Urothelium cell line (cell line): ENCODE measurements at places on chromosomes 6 and 20.

GRCh38 chr6:109743739-109744138, 52.6 kb downstream of the FIG4 start:
- DNase-seq: peak; percentile 3

DNA sequence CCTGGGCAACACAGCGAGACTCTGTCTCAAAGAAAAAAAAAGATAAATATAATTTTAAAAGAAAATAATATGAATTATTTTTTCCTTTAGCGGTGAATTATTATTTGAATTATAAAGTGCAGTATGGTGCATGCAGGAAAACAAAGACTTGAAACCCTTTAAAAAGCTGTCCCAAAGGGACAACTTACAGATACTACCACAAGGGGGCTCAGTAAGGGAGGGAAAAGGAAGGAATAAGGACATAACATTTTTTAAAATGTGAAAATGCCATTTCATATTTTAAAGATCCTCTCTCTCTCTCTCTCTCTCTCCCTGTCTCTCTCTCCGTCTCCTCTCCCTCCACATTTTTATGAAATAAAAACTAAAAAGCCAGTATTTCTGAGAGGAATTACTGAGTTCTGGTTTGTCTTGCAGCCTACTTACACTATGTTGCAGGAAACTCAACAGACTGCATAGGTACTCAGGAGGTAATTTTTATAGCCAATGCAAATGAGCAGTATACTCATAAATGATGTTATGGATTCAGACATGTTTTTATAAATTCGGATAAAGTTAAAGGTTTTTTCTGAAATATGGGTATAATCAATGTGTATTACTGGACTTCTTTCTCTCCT, 455.0 kb upstream of the GJE1 start:
- peak; percentile 12 for DNase-seq

DNA sequence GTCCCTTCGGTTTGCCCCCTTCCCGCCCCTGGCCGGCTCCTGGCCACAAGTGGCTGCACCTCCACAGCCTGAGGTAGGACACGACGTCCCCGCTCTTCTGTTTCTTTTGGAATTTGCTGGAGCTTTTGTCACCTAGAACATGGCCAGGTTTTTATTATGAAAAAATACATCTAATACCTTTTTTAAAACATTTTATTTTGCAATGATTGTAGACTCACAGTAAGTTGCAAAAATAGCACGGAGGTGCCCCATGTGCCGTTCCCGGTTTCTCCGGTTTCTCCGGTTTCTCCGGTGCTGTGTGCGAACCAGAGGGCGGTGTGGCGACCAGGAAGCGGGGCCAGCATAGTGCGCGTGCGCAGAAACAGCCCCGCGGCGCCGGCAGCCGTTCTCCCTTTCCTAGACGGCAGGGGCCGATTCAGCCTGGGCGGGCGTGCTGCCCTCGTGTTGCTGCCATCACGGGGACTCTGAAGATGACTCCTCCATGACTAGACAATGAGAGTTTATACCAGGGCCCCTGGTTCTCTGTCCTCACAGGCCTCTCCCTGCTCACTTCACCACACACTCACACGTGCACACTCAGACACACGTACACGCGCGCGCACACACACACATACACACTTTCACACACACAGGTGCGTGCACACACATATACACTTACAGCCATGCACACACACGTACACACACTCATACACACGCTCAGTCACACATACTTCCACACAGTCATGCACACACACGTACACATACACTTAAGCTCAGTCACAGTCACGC, 102.1 kb downstream of the TMEM242 start:
- peak; percentile 55 for DNase-seq

DNA sequence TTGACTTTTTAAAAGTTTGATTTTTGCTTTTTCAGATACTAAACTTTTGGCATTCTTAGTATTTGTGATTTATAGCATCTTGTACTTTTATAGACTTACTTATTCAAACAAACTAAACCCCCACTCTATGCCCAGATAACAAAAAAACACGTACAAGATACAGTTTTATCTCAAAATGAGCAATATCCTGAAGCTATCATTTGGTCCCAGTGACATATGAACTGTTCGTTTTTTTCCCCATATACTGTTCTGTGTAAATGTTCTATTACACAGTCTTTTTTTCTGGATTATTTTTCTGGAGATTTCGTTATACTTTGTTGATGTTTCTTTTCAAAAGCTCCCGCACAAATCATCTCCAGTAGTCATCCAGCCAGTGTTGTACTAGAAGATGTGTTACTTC, 27.3 kb upstream of the SERINC3 start:
- DNase-seq: no peak

- no peak for DNase-seq
Measured at GRCh38 chr6:95599706-95600105, 22.4 kb downstream of the MANEA start.

DNA sequence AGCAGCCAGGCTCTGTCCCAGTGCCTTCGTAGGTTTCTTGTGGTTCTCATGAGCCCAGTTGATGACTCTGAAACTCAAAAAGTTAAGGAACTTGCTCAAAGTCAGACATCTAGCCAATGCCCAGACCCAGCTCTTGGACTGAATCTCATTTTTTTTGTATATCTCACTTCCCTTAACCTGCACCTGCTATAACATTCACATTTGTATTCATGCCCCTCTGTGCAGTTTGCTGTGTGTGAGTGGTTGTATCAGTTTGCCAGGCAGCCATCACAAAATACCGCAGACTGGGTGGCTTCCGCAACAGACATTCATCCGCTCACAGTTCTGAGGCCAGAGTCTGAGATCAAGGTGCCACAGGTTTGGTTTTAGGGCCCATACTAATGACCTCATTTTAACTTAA, 49.9 kb downstream of the IPCEF1 start:
- DNase-seq: no peak

DNA sequence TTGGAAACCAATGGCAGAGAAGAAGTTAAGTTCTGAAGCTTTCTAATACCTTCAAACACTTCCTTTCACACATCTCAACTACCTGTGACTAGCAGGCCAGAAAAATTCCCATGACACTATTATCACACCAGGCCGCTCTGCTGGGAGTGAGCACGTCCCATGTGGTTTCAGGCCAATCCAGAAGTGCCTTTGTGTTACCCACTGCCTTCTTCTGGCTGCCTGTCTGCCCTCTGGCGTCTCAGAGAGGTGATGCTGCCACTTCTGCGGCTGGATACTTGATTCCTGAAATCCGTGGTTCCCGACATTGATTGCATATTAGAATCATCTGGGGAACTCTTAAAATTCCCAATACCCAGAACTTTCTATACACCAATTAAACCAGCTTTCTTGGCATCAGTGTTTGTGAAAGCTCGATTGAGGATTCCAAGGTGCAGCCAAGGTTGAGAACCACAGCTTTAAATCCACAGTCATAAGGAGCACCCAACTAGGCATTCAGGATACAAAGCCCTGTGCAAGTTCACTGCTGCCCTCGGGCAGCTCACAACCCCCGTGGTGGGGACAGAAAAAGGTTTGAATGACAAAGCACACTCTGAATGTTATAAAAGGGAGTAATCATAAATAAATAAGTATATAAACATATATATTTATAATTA, 65.6 kb downstream of the STMND1 start:
- DNase-seq: peak; percentile 44

- DNase-seq: peak; percentile 76
Measured at GRCh38 chr6:24902782-24903181, 33.0 kb downstream of the RIPOR2 start.

GRCh38 chr6:166017032-166017635, 150.5 kb downstream of the TBXT start:
- DNase-seq: no peak

DNA sequence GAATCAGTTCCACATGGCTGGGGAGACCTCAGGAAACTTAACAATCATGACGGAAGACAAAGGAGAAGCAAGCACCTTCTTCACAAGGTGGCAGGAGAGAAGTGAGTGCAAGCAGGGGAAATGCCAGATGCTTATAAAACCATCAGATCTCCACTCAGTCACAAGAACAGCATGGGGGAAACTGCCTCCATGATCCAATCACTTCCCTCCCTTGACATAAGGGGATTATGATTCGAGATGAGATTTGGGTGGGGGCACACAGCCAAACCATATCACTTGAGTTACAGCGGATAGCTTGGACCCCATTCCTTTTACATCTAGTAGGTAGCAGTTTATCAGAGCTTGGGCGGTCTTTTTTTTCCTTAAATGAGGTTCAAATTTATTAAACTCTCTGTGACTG, 19.1 kb downstream of the AFDN start:
- no peak for DNase-seq

DNA sequence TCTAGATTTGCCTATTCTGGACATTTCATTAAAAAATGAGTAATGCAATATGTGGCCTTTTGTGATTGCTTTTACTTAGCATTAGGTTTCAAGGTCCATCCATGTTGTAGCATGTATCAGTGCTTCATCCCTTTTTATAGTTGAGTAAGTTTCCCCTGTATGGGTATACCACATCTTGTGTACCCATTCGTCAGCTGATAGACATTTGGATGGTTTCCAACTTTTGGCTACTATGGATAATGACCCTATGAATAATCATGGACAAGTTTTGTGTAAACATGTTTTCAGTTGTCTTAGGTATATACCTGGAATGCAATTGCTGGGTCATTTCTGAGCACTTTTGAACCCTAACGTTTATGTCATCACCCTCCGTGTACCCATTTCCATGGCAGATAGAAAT, 15.4 kb downstream of the METTL24 start:
- no peak for DNase-seq

- DNase-seq: no peak
Measured at GRCh38 chr6:149037051-149037671, 280.4 kb upstream of the TAB2 start.

GRCh38 chr6:99467509-99468106, 42.5 kb upstream of the PNISR start:
- peak; percentile 5 for DNase-seq

- DNase-seq: peak; percentile 50
Measured at GRCh38 chr6:30882759-30883684, 1.3 kb upstream of the DDR1 start.

DNA sequence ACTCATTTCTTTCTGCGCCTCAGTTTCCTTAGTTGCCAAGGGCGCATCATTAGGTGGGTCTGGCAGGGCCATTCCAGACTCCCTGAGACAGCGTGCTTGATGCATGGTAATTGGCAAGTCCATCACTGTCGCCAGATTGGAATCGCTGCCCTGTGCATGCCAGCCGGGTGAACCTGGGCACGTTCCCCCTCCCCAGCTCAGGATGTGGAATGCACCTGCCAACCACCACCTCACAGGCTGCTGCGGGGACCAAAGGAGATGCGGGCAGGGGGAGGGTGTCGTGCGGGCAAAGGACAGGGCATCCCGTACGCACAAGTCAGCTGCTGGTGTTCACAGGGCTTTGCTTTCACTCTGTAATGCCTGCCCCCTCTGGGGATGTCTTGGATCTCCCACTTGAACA, 36.4 kb upstream of the PMEPA1 start:
- DNase-seq: no peak

GRCh38 chr20:8232332-8232731, 100.3 kb downstream of the PLCB1 start:
- no peak for DNase-seq

DNA sequence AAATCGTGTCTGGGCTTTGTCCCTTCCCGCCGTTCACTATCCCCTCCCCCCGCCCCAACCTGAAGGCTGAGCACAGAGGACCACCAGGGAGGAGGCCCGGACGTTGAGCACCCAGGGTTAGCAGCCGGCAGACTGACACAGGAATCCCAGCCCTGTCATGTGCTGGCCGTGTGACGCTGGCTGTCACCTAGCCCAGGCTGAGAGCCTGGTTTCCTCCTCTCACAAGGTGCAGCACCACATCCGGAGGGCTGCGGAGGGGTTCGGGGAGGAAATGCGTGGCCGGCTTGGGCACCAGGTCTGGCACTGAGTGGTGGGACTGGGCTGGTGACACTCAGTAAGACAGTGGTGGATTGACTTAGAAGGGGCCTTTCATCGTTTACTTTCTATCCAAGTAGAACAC, 4.6 kb upstream of the LSM14B start:
- no peak for DNase-seq

GRCh38 chr6:34615574-34616226, 59.6 kb upstream of the SPDEF start:
- DNase-seq: no peak

DNA sequence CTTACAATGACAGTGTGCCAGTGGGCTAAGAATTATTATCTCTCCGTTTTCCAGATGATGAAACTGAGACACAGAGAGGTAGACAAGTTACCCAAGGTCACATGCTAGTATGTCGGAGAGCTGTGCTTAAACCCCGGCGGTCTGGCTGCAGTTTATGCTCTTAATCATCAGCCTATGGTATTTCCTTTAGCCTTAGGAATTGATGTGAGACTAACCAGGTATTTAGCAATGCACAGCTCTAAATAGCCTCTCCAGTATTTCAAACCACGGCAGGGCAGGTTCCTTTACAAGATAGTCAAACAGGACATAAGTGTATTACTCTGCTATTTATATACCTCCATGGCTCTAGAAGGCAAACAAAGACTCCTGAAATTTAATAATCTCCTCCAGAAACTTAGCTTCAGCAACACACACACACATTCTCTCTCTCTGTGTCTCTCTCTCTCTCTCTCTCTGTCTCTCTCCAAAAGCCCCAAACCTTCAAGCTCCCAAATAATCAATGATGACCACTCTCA, 142.0 kb upstream of the ZNF217 start:
- DNase-seq: peak; percentile 80

DNA sequence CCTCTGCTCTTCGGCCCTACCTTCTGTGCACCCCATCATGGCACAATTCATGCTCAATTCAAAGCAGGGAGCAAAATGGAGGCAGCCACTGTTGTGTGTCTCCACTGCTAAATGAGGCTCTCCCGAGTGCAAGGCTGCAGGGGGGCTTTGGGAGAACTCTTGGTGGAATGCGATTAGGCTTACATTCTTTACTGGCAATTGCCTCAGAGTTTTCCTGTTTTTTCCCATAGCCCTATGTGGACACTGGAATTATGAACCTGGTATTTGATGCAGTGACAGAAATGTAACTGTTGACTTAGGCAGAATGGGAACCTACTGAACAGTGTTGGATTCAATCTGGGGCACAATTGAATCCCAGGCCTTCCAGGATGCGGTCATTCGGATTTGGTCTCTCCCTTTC, 187.9 kb upstream of the GMDS start:
- DNase-seq: no peak

DNA sequence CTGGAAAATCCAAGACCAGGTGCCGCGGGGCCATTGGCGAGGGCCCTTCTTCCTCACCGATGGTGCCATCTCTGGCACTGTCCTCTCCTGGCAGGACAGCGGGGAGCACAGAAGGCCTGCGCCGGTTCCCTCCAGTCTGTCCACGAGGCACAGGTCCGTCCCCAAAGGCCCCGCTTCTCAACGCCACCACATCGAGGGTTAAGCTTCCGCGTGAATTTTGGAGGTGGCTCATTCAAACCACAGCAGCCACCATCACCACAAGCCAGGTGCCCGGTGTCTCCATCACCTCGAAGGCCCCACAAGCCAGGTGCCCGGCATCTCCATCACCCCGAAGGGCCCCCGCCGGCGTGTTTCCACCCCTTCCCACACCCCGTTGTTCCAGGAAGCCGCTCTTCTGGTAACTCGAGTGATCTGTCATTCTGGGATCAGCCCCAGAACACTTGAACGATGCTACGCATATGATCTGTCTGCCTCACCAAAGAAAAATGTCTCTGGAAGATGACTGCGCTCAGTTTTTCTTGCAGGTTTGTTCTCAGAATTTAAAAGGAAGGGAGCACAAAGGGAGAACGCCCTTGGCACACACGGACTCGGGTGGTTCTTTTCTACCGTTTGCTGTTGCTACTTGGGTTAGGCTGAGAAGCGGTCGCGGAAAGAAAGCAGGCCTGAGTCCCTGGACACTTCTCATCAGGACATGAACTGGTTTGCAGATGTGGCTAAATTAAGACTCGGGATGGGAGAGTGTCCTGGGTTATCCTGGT, 9.9 kb upstream of the KIF25 start:
- no peak for DNase-seq
